CD4-positive, alpha-beta T cell (primary cell): ENCODE measurements at places on chromosomes 1 and 21.
A peak's percentile ranks its signal among the peaks of the same experiment; 100 is the strongest.

DNA sequence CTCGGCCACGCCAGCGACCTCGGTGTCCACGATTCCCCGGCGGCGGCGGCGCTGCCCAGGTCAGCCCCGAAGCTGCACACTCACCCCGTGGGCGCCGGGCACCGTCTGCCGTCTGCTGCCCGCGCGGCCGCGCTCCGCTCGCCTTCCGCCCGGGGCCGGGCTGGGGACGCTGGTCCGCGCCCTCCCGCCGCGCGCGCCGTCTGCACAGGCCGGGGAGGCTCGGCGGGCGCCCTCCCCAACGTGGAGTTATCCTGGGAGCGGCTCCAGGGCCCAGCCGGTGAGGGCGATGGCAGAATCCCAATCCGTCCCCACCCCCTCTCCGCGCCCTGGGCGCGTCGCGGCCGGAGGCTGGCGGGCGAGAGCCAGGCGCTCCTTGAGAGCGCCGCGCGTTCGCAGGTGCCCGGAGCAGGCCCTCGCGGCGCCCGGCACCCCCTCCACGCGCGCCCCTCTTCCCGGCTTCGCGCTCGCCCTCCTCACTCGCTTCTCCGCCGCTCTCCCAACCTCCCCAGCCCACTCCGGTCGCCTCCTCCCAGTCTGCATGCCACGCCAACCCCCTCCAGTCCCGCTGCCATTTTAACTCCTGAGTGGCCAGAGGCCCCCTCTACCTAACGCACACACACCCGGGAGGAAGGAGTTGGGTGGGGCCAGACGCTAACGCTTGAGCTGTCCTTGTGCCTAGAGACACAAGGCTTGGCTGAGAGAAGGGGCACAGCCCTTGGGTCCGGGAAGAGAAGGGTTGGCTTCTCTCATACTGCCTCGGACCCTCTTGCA is at the start of gene LRRN2:
TSS of gene LRRN2 (minus strand) at position 503 of the 771 bp plus-strand sequence. CDS start 65,746 bp downstream, outside the sequence.
- no peak for DNase-seq

- no peak for DNase-seq
Observed at GRCh38 chr1:5739561-5740078, 252.6 kb downstream of the NPHP4 start.

DNA sequence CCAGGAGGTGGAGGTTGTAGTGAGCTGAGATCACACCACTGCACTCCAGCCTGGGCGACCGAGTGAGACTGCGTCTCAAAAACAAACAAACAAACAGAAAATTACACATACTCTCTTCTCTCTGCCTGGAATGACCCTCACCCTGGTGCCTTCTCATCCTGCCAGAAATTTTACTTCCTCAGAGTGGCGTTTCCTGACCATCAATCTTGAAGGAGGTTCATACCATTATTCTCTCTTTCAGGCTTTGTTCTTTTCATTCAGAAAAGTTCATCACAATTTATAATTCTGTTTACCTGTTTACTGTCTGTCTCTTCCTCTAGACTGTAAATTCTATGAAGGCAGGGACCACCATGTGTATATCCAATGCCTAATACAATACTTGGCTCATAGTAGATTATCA is 79.3 kb downstream of the RPS6KA1 start:
- no peak for DNase-seq

- peak; percentile 28 for DNase-seq
Observed at GRCh38 chr1:154182344-154183045, 9.4 kb downstream of the TPM3 start.

DNA sequence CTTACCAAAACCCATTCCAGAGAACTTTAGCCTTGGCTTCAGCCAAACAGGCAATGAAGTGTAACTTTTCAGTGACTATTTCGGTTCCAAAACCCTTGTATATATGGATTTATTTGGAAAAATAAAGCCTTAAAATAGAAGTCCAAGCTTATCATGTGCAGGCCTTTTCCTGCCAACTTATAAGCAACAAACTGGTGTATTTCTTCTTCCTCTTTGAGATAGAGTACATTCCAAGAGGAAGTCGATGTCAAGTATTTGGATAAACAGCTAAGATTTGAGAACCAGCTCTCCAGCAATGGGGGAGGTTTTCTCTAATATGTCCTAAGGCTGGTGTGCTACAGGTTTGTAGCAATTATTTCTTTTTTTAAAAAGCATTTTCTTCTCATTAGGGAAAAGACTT is 407.8 kb downstream of the DUSP10 start:
- DNase-seq: no peak

GRCh38 chr1:160850993-160851392 is 11.7 kb downstream of the CD244 start:
- no peak for DNase-seq

GRCh38 chr1:172135978-172136610 is 284.4 kb upstream of the C1orf105 start:
- DNase-seq: no peak

- no peak for DNase-seq
Observed at GRCh38 chr1:115283681-115284146, 54.3 kb downstream of the NGF start.

DNA sequence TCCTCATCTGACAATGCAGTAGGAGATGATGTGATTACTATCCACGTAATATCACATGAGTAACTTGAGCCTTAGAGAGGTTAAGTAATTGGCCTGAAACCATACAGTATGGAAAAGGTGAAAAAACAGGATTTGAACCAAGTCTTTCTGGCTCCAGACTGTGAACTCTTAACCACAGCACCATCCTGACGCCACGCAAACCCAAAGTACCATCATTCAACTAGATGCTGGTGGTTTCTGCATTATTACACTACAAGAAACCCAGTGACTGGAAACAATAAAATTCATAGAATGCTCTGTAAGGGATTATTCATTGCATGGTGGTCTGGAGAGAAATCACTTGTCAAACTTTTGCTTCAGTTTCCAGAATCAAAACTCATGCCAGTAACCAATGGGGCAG is 90.7 kb downstream of the MAB21L3 start:
- DNase-seq: no peak

GRCh38 chr1:147643974-147644373 is 26.4 kb downstream of the ACP6 start:
- no peak for DNase-seq

DNA sequence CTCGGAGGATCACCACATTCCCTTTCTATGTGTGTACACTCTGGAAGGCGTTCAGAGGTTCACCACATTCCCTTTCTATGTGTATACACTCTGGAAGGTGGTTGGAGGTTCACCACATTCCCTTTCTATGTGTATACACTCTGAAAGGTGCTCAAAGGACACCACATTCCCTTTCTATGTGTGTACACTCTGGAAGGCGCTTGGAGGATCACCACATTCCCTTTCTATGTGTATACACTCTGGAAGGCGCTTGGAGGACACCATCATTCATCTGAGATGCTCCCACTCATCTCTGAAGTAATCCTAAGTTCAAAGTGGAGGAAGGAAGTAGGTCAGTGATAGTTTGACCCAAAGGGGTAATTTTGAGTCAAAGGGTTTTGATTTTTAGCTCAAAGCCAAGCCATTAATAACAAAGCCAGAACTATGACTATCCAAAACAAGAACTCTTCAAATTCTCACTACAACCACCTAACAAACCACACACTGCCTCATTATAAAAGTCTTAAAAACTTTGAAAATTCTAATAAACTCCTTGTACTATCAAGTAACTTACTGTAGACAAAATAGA is 32.9 kb downstream of the NRIP1 start:
- DNase-seq: no peak

GRCh38 chr1:185360714-185361113 is 43.7 kb upstream of the IVNS1ABP start:
- DNase-seq: no peak

- no peak for DNase-seq
Observed at GRCh38 chr1:106276871-106277270, 779.6 kb upstream of the PRMT6 start.

DNA sequence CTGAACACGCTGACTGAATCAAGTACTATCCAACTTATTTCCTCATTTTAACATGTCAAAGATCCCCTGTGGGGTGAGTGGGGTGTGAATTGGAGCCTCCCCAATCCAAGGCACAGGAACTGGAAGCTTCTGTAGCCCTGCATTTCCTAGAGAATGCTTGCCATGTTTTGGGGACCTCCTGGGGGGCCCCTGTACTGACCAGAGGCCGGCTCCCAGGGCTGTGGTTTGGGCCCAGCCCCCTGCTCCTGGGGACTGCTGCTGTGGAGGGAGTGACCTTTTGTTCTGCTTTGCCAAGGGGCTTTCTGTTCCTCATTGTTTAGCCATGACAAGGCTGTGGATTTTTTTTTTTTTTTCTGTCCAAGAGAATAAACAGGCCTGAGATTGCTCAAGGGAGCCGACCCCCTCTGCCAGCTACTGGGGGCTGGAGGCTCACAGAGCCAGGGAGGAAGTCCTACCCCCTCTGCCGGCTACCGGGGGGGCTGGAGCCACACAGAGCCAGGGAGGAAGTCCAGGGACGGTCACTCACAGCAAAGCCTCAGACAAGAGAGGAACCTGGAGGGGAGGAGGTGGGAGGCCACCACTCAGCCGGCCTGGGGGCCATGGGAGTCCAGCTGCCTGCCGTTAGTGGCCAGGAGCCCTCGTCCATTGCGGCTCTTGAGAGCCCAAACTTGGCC is 17.4 kb downstream of the TNFRSF1B start:
- DNase-seq: peak; percentile 59

- DNase-seq: no peak
Observed at GRCh38 chr1:28718586-28719331, 18.0 kb upstream of the YTHDF2 start.

- no peak for DNase-seq
Observed at GRCh38 chr21:38173276-38174035, 83.3 kb upstream of the KCNJ15 start.

DNA sequence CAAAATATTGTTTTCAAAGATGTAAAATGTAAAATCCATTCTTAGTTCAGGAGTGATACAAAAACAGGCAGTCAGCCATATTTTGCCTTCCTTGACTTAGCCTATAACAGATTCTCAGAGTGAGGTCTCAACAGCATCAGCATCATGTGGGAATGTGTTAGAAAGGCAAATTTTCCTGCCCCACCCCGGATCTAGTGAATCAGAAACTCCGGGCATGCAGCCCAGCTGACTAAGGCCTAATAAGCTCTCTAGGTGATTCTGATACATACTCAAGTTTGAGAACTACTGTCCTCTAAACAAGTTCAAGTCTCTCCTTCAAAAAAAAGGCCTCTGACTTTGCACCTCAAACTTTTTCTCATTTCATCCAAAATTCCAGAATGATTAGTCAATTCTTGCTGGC is 46.9 kb upstream of the PRRC2C start:
- no peak for DNase-seq

GRCh38 chr1:206706298-206706791 is 21.6 kb downstream of the MAPKAPK2 start:
- DNase-seq: no peak

DNA sequence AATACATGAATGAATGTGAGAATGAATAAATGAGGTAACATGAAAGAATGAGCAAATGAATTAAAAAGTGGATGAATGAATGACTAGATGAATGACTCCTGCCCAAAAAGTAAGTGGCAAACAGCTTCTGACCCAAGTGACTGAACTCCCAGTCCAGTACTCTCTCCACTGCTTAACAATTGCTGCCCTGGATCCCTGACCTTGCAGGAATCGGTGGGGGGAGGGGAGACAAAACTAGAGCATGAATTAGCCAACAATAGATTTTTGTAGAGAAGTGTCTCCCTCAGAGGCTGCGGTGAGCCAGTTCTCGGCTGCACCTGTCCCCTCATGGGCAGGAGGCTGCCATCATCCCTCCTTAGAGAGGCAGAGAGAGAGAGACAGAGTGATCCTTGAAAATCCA is 5.9 kb upstream of the GRIK3 start:
- DNase-seq: no peak

DNA sequence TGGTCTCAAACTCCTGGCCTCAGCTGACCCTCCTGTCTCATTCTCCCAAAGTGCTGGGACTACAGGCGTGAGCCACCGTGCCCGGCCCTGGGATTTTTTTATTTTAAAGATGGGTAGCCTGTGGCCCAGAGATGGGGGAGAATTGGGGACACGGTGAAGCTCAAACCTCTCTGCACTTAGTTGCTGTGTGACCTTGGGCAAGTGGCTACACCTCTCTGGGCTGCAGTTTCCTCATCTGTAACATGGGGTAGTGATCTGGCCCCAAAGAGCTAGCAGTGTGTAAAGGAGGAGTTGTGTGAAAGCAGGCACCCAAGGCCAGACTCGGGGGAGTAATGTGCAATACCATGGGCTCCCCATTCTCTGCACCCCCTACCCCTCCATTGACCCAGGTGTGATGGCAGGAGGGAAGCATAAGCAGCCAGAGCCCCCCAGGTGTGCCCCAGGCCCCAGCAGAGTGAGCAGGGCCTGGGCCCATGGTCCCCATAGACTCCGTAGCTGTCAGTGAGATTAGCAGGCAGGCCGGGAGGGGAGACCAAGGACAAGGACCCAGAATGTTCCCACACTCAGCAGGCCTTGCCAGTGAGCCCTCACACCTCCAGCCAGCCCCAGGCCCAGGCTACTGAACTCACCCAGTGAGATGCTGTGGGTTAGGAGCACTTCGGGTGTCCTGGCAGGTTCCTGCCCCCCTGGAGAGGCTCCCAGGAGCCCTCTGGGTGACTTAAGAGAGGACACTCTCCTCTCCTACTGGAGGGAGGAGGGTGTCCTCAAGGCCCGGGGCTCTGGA is 17.9 kb downstream of the TNFRSF8 start:
- DNase-seq: no peak

- DNase-seq: no peak
Observed at GRCh38 chr1:26541431-26541815, 11.9 kb downstream of the RPS6KA1 start.

GRCh38 chr1:40392221-40392620 is 18.7 kb downstream of the SMAP2 start:
- DNase-seq: no peak

GRCh38 chr1:183218027-183218618 is 32.1 kb downstream of the LAMC2 start:
- no peak for DNase-seq

DNA sequence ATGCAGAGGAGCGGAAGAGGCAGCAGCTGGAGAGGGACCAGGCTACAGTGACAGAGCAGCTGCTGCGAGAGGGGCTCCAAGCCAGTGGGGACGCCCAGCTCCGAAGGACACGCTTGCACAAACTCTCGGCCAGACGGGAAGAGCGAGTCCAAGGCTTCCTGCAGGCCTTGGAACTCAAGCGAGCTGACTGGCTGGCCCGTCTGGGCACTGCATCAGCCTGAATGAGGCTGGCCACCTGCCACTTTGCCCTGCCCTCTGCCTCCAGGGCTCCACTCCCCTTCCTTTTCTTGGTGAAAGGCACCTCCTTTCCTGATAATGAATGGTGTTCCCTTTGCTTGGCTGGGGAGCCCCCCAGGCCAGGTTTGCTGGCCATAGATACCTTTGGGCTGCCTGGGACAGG is 3.3 kb upstream of the HMGN2 start:
- DNase-seq: no peak

- no peak for DNase-seq
Observed at GRCh38 chr1:82948386-82948785, 1050.5 kb downstream of the TTLL7 start.

DNA sequence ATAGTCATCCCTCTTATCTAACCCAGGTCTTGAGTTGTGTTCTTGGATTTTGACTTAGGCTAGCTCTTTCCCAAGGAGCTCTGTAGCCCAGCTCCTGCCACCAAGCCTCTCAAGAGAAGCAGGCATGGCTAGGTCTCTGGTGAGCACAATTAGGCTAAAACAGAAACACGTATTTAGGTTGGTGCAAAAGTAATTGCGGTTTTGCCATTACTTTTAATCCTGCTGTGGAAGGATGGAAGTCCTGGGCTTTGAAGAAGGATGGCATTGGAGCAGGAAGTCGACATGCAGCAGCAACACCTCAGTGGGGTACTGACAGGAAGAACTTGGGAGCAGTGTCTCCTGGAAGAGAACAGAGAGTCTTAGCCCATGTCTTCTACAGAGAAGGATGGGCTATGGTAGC is 80.0 kb upstream of the CCDC190 start:
- DNase-seq: no peak
